Progenitor cell of endocrine pancreas (in vitro differentiated cells): ENCODE measurements at places on chromosomes 6 and 20.

DNA sequence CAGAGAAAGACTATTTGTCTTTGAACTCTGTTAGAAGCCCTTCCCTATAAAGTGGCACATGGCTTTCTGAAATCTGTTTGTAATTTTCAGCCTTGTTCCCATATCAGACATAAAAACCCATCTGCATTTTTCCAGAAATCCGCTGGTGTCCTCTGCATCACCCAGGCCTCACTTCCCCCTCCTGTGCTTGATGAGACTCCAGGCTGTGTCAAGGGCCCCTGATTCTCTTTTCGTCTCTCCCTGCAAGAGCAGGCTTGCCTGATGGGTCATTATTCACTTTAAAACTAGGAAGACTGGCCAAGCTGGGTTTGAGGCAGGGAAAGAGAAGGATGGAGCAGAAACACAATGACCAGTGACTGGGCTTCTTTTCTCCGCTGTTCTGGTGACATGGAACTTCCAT lies 10.6 kb upstream of the PROKR2 start:
- no peak for DNase-seq

DNA sequence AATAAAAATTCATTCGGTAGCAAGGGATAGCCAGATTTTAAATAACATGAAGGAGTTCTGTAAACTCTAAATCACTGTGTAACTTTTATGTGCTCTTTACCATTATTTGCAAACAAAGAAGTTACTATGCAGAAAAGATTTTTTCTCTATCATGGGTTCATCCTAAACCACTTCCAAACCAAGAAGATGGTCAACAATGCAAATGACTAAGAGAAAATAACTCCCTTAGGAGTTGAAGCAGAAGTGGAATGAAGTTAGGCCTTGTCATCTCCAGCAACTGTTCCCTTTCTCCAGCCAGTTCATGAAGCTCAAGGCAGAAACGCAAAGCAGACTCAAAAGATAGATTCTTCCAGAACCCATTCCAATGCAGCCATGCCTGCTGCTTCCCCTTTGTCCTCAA lies 66.0 kb downstream of the MBOAT1 start:
- no peak for DNase-seq

DNA sequence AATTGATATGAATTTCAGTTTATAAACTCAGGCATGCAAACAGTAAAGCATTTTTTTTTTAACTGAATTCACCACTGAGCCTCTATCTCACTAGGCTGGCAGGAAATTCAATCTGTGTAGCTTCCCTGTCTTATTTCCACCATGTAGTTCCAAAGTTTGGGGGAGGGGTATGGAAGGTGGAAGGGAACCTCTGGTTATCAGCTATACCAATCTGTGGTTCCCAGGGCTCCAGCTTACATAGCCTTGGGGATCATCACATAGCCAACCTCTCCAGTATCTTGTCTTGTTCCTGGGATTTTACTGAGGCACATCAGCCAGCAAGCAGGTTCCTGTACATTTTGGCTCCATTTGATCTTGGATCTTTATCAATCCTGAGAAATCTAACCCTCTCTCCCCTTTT lies 15.6 kb downstream of the RAD21L1 start:
- DNase-seq, result no peak

DNA sequence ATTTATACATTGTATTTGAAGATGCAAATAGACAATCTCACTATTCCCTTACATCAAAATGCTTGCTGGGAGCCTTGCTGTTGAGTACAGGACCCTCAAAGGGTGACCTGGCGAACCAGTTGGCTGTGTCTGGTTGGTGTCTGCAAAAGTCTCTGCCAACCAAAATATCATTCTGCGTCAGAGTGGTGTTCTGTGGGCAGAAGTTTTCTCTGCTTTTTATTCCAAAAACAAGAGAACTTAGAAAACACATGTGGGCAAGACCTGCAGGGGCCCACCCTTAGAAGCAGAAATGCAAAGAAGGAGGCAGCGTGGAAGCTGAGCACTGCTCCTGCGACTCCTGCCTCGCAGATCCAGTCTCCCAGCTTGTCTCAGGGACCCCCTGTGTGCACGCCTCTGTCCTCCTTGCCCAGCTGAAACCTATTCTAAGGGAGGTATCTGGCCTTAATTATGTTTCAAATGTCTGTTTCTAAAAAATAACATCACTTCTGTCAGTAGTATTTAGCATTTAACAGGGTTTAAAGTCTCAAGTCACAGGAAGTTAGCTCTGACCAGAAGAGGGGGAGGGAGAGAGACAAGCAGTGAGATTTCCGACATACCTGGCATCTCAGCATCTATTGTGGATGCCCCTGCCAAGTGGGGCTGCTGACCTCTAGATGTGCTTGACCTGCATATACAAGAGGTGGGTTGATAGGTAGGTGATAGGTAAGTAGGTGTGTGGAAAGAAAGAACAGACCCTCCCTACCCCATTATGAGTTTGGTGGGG lies 101.3 kb downstream of the SASH1 start:
- DNase-seq, result no peak

- DNase-seq, result no peak
Observed at GRCh38 chr20:45814314-45814713, 1.9 kb downstream of the UBE2C start.

DNA sequence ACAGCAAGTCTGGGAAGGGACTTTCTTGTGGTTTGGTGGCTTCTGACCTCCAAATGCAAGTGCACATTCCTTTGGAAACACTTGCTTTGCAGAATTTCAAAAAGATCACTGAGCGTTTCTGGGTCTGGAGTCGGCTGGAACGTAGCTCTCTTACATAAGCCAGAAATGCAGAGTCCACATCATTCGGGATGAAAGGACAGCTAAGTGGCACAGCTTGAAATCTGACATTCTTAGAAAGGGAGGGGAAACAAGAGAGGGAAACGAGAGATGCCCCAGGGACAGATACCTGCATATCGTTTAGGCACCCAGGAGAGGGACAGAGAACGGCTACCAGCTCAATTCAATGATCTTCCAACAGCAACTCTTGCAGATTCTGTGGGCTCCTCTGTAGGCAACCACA lies 118.7 kb downstream of the NFATC2 start:
- DNase-seq, result no peak

GRCh38 chr6:15340775-15341174 lies 94.9 kb downstream of the JARID2 start:
- DNase-seq, result no peak

GRCh38 chr20:35387334-35387733 lies 24.4 kb downstream of the UQCC1 start:
- DNase-seq, result no peak

DNA sequence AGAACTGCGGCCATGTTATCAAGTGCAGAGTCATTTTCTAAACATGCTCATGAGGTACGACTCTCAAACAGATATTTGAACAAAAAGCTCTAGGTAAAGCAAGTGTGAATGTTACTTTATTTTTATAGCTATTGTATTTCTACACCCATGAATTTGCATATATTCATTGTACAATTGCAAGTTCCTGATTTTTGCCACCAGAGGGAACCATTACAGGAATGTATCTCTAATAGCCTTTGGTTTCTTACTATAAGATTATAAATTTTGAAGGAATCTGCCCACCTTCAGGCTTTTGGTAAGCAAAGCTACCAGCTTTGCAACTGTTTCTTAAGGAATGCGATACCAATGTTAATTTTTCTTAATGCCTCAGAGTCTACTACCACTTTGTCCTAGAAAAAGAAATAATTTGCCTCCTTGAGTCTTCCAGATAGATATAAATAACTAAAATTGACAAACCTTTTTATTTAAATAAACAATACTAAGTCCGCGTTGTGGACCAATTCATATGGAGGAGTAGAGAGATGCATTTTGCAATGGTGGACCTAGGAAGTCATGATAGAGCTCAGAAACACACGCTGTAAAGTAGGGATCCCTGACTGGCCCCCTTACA lies 125.4 kb upstream of the SAMD5 start:
- DNase-seq, result no peak

- DNase-seq, result no peak
Observed at GRCh38 chr20:59382157-59382725, 81.8 kb downstream of the EDN3 start.

DNA sequence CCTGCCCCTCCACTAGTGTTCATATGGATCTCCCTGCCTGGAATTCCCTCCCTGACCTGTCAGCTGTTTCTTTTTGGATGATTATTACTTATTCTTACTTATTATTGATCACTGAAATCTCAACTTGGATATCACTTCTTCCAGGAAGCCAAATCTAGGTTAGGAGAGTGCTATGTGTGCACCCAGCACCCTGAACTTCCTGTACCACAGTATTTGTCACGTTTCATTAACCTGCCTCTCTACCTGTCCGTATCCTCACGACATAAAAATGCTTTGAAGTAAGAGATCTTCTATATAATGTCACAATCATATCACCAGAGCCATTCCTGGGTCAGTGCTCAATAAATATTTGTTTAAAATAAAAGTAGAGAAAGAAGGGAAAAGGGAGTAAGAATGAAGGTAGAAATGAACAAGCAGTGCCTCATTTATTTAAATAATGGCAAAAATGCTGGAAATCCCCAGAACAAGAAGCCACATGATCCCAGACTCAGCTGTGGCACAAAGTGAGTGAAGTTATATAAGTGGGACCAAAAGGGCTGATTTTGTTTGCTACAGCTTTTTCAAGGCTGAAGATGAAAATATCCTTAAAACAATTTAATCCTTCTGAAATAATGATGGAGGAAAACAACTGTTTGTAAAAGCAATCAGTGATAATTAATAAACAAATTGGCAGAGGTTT lies 88.0 kb upstream of the MANEA start:
- no peak for DNase-seq

DNA sequence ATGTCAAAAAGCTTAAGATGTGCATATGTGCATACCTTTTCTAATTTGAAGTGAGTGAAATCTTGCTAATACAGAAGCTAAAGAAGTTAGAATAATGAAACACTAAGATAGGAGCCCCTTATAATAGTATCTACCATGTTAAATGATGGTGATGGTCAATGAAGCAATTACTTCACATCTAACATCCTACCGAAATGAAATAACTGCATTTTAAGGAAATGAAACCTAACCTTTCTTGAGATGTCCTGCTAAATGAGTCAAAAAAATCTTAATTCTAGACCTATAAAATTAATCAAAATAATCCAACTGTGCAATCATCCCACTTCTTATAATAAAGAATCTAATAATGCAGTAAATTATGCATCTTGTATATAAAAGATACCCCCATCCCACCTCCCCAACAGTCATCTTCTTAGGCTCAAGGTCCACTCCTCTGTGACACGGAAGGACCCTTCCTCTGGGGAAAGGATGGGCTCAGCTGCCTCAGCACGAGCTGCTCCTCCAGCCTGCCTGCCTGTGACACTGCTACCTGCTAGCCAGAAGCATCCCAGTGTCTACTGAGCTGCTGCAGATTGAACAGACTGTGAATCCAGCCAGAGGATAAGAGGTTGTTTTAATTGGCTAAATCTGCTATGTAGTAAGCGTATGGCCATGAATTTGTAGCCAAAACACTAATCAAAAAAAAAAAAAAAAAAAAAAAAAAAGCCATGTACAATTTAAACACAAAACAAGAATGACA lies 129.6 kb upstream of the BEND3 start:
- DNase-seq, result no peak
